CD4-positive, alpha-beta memory T cell (primary cell): ENCODE measurements at places on chromosomes 13 and 19.

GRCh38 chr13:114226088-114226487 lies 8.6 kb upstream of the CDC16 start:
- DNase-seq = peak; percentile 18

GRCh38 chr13:86932776-86933334 lies 738.3 kb upstream of the SLITRK5 start:
- DNase-seq = no peak

GRCh38 chr13:104281910-104282309 lies 1215.7 kb upstream of the SLC10A2 start:
- no peak for DNase-seq

DNA sequence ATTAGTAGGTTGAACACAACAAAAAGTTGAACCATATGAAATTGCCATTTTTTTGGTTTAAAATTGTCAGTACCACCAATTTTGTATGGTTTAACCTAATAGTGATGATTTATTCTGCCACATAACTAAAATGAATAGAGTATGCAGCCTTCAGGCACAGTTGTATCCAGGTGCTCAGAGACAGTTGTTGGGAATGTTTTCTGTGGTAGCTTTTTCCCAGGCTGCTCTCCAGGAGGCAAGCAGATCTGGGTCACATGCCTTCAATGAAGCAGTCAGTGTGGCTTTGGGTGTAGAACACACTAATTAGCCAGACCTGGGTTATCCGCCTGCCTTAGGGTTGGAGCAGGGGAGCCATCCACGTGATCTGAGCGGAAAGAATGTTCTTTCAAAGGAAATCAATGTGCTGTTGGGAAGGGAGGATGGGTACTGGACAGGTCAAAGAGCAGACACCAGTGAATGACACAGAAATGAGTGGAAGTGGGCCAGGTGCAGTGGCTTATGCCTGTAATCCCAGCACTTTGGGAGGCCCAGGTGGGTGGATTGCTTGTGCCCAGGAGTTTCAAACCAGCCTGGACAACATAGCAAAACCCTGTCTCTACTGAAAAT lies 28.6 kb downstream of the MARK4 start:
- no peak for DNase-seq

- DNase-seq = no peak
Observed at GRCh38 chr19:49515767-49516166, 3.3 kb downstream of the FCGRT start.
